ENCODE measurements at places on chromosomes 5 and 9.

- DNase-seq, result no peak
These were observed 63.5 kb upstream of the PUM3 start for GRCh38 chr9:2907411-2907810.

DNA sequence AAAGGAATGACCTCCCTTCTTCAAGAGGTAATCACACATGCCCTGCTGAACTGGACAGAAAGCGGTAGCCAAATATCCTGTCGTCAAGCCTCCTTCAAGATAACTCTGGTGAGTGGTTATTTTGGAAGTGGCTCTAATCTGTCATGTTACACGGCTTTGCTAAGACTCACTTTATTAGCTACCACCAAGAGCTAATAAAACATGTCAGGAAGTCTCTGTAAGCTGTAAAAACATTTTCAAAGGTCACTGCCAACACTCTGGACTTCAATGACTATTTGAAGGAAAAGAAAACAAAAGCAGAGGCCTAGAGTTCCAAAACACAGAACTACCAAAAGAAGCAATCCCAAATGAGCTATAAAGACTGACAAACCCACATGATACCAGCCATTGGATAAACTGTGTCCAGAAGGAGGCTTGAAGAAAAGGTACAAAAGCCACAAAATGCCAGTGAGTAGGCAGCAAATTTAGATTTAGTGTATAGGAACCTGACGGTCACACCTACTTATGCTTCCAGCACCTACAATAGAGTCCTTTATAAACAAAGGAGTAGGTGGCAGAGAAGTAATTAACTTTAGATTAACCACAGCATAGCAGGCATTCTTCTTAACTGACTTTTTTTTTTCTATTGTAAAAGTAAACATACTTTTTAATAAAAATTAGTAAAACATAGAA is 97.3 kb upstream of the EQTN start:
- DNase-seq, result no peak

- DNase-seq, result no peak
These were observed 9.3 kb downstream of the STOM start for GRCh38 chr9:121360601-121361374.

DNA sequence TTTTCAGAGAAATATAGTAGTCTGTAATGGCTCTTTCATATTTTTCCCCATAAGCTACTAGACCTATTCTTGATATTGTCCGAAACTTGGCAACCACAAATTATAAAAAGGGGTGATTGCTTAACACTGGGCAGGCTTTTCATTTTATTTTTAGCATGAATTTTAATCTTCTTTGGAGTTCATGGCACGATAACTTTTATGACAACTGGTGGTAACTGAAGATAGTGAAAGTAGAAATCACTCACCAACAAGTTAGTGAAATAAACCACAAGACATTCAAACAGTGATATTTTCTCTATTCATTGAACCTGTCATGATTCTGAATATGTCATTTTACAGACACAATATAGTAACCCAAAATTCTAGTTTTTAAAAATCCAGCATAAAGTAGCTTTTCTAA is 213.9 kb downstream of the PRDM9 start:
- DNase-seq, result no peak

DNA sequence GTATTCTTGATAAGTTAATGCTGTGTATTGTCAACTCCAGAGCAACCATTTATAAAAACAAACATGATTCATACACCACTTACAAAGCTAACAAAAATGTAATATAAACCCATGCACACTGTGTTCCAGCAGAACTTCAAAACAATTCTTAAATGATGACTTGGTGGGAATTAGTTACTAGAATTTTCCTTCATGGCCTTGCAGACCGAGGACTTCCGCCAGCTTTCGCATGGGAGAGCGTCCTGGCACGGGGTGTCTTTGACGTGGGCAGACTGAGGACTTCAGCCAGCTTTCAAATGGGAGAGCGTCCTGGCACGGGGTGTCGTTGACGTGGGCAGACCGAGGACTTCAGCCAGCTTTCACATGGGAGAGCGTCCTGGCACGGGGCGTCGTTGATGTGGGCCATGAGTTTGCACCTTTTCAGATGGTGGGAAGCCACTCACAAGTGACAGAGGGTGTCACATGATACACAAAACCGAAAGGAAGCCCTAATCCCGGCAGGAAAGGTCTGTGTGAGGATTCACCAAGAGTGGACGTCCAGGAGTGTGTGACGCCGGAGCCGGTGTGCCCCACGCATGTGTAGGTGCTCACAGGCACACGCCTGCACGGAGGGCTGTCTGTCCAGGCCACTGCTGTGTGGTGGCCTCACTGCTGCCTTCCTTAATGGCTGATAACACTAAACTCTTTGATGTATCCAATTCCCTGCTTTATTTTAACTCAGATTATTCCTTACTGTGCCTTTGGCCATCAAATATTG is 211.3 kb upstream of the IRX4 start:
- DNase-seq, result no peak

GRCh38 chr5:5588386-5588785 is 165.9 kb downstream of the ICE1 start:
- DNase-seq, result no peak

- no peak for DNase-seq
These were observed at the start of gene HAPLN1 for GRCh38 chr5:83720836-83721537. HAPLN1 (minus strand) TSS chr5:83720855; CDS start chr5:83673523, 47,332 bp downstream.

DNA sequence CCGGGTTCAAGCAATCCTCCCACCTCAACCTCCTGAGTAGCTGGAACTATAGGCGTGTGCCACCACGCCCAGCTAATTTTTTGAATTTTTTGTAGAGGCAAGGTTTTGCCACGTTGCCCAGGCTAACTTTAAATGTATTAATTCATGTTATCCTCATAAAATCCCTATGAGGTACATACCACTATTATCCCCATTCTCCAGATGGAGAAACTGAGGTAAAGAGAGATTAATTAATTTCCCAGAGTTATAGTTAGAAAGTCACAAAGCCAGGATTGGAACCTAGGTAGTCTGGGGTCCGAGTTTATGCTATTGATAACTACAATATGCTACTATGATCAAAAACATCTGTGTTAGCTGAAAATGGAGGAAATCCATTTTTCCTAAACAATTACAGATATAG is 31.9 kb upstream of the GOLPH3 start:
- no peak for DNase-seq

DNA sequence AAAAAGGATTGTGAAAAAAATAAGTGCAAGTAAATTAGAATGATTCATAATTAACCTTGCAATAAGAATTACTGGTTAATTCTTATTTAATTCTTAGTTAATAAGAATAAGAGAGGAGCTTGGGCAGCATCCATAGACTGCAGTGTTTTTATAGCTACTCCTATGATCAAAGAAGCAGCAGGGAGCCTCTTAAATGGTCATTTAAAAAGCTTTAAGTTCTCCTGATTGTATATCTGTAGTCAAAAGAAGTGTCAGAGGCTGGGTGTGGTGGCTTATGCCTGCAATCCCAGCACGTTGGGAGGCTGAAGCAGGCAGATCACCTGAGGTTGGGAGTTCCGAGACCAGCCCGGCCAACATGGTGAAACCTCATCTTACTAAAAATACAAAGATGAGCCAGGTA is 14.4 kb downstream of the ACER2 start:
- no peak for DNase-seq

GRCh38 chr9:86672301-86672700 is 275.0 kb downstream of the GAS1 start:
- DNase-seq, result no peak

- DNase-seq, result no peak
These were observed 209.6 kb downstream of the SEMA6A start for GRCh38 chr5:116365006-116365496.

DNA sequence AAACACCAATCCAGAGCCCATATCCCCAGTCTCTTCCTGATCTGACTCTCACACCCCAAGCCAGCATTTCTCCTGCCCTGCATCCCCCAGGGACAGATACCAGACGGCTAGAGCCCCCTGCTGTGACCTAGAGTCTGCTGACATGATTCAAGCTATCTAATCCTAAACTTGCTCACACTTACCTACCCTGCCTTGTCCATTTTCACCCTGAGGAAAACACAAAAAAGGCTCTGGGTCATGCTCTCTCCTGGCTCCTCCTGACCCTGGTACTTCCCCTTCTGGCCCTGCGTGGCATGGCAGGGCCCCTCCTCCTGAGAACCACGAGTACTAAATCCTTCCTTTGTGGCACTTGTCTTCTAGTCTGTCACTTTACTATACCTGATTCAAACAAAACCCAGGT is 2.8 kb upstream of the ARRDC1 start:
- DNase-seq, result no peak

DNA sequence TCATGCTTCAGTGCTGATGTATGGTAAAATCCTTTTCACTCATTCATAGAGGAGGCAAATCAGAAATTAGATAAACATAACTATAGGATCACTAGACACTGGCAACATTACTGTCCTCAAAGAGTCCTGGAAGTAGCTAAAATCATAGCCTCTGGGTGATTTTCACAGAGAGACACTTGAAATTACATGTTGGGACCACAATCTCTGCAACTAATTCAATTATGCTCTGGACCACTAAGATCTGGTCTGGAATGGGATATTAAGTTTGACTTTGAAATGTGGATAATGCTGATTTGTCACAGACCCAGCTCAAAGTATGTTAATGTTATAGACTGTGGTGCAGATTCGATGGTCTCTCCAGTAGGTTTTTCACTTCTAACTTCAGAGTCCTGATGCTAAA is 214.6 kb upstream of the CCNH start:
- DNase-seq, result no peak

GRCh38 chr9:84823421-84824271 is 154.1 kb downstream of the NTRK2 start:
- DNase-seq, result no peak

DNA sequence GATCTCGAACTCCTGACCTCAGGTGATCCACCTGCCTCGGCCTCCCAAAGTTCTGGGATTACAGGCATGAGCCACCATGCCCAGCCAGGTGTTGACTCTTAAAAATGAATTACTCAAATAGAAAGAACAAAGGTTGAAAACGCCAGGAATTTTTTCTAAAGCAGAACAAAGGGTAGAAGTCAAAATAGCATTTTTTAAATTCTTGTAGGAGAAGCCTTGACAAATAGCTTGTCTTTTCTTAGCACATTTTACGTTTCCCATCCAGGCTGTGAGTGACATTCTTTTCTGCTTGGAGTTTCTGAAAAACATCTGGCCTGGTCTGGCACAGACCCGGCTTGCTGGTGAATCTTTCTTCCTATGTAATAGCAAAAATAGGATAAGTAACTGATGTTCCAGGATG is 169.4 kb upstream of the ZNF462 start:
- no peak for DNase-seq

- DNase-seq, result no peak
These were observed 3.6 kb upstream of the SNAPC4 start for GRCh38 chr9:136403538-136403914.

DNA sequence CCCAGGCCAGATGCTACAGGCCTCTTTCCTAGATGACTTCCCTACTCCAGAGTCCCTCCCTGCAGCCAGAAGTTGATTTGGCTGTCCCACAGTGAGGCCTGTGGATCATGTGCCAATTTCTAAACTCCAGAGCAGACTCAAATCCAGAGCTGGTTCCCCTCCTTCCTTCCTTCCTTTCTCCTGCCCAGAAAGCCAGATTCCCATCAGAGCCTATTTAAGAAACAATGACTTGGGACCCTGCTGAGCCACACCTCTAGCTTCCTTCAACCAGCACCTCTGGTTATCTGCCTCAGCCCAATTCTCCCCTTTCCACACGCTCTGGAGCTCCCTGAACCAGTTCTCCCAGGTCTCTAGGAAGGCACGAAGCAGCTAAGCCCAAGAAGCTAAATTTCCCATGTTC is 7.2 kb downstream of the FAM219A start:
- no peak for DNase-seq

GRCh38 chr5:27437594-27438200 is 399.3 kb upstream of the CDH9 start:
- DNase-seq, result no peak

GRCh38 chr9:72315089-72315509 is 49.9 kb downstream of the ZFAND5 start:
- no peak for DNase-seq

DNA sequence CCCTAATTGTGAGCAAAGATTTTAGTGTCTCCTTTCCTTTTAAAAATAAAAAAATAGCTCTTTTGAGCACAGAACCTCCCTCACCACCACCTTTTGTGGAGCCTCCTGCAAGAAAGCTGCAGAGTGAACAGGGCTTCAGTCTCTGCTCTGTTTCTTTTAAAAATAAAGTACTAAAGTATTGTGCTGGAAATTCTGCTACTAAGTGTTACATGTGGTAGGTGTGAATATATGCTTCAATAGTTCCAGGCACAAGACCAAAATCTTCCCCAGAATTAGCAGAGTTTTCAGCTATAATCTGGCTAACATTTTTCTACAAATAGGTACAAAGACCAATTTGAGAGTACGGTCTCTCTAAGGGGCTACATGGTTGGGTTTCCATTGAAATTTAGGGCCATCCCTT is 40.3 kb upstream of the NFIB start:
- no peak for DNase-seq

DNA sequence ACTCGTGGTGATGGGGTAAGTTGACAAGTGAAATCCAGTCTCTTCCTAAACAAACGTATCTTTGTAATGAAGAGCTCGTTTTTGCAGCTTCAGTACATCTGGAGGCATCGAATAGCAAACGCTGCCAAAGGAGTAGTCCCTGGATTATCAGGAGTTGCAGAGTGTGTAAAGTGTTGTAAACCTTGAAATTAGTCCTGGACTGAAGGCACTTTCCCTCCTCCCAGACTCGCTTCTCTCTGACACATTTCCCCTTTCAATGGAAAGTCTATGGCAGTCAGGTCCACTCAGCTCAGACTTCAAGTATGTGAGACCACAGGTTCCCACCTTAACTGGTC is 1.5 kb upstream of the PBX3 start:
- DNase-seq, result no peak

DNA sequence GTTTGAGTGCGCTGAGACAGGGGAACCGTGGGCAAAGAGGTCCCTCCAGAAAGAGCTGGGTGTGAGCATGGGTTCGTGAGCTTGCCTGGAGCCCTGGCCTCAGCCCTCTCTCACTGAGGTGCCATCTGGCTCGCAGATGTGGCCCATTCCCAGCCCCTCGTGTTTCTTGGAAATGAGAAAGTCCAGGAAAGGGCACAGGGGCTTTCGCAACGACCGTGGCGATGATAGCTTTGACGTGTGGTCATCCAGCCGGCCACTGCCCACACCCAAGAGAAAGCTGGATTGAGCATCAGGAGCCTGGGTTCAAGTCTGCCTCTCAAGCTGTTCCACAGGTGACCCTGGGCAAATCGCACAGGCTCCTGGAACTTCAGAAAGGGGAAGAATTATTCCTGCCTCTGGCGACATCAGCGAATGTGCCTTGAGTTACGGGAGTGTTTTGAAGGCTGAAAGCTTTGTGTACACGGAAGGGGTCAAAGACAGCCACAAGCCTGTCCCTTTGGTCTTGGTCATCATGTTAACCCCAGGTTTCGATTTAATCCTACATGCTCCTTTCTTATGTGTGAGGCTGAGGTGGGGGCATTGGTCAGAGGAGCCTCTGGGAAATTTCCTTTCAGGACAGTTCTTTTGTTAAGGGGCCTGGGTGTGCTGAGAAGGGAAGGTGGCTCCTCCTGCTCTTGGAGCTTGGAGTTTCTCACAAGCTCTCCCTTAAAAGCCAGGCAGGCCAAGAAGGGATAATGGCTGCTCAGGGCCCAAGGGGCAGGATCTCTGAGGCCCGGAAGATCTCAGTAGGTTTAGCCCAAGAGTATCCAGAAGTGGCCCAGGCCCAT is 41.7 kb upstream of the IL17B start:
- no peak for DNase-seq

GRCh38 chr5:143586781-143587362 is 183.4 kb upstream of the NR3C1 start:
- DNase-seq, result no peak

Data from progenitor cell of endocrine pancreas (in vitro differentiated cells).